ENCODE measurements at places on chromosomes 2 and 18. TPM values are rescaled to one million over a fixed set of nuclear protein-coding genes. Genes with fewer than 3 reads are reported as not detected.

- H3K27ac ChIP-seq: no peak overlapping the region
- H3K36me3 ChIP-seq: no peaks in the 10 kb centered on the region
- no peak overlapping the region for H3K4me3 ChIP-seq
- no peaks in the 10 kb centered on the region for H3K27me3 ChIP-seq
Observed at GRCh38 chr18:68387246-68387645, 327.7 kb downstream of the TMX3 start.

DNA sequence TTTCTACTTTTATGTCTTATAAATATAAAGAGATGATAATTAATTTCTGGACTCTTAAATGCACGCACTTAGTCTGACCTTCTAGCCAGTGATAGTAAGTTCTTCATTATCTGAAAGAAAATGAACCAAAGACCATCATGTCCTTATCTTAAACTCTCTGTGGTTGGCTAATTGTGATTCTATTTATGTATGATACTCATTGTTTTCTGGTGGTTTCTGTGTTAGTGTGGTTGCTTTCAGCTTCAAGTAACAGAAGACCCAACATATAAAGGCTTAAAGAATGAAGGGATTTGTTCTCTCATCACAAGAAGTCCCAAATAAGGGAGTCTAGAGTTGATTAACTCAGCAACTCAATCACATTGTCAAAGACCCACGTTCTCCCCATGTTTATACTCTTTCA is 225.2 kb upstream of the TANK start:
- no peak overlapping the region for H3K27ac ChIP-seq

DNA sequence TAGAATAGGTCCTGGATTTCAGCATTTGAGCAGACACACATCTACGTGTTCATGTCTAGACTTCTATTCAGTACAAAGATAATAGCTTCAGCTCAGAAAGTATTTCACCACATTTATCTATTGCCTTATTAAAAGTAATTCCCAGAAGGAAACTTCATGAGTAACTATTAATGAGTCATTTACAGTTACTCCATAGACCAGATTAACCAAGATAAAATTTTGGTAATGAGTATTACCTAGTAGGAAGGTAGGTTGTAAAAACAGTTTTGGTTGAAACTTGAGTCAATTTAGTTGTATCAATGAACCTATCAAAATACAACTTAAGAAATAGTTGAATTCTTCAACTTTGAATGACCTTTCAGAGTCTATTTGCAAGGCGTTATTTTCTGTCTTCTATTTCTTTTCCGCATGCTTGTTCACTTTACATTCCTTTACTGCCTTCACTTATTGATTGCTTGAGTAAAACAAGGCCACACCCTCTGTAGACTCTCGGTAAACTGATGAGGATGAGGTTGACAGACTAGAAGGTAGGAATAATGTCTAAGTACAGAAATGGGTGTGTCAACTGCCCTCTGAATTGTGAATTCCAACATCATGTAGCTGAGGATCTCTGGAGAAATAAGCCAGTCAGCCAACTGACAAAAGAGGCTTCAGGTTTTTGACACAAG is 1165.6 kb upstream of the ZEB2 start:
- no peak overlapping the region for H3K4me3 ChIP-seq
- no peak overlapping the region for H3K27ac ChIP-seq
- H3K36me3 ChIP-seq: no peaks in the 10 kb centered on the region
- DNase-seq: no peak
- no peaks in the 10 kb centered on the region for H3K4me1 ChIP-seq
- H3K27me3 ChIP-seq: no peaks in the 10 kb centered on the region

- peaks cover 4% of the 10 kb centered on the region for H3K4me1 ChIP-seq
- H3K4me3 ChIP-seq: no peak overlapping the region
- H3K27me3 ChIP-seq: peaks cover 10% of the 10 kb centered on the region
- H3K36me3 ChIP-seq: no peaks in the 10 kb centered on the region
- DNase-seq: peak; percentile 9
Observed at GRCh38 chr2:226701052-226701451, 98.6 kb downstream of the IRS1 start.

- H3K36me3 ChIP-seq: no peaks in the 10 kb centered on the region
- no peak overlapping the region for H3K4me3 ChIP-seq
- H3K27ac ChIP-seq: no peak overlapping the region
- no peaks in the 10 kb centered on the region for H3K27me3 ChIP-seq
Observed at GRCh38 chr2:216315802-216316603, 56.3 kb downstream of the MARCHF4 start.

DNA sequence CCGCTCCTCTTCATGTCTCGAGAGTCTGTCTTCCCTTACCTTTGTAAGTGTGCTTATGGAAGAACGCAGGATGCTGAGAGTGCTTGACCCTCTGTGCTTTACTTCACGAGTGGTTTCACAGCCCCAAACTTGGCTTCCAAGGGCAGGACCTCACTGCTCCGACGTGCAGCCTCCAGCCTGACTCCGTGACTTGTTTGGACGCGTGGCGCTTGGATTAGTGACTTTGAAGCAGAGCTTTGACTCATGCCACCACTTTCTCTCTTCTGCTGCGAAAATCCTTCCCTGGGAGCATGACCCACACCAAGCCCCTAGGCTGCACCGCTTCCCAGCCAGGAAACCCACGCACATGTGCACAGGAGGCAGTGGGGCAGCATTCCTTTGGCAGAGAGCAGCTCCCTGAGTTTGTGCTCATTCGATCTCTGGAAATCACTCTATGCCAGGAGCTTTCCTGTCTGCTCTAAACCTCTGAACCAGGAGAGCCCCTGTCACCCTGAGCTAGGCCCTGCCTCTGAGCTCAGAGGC is 207.8 kb upstream of the HS6ST1 start:
- peaks cover 2% of the 10 kb centered on the region for H3K27me3 ChIP-seq
- no peaks in the 10 kb centered on the region for H3K36me3 ChIP-seq
- no peak overlapping the region for H3K27ac ChIP-seq
- DNase-seq: no peak
- no peak overlapping the region for H3K4me3 ChIP-seq

GRCh38 chr2:80706951-80707350 is 402.4 kb upstream of the LRRTM1 start:
- H3K4me3 ChIP-seq: no peak overlapping the region
- H3K4me1 ChIP-seq: no peaks in the 10 kb centered on the region
- no peaks in the 10 kb centered on the region for H3K27me3 ChIP-seq
- DNase-seq: no peak

GRCh38 chr2:74908748-74909444 is 49.5 kb upstream of the POLE4 start:
- no peak overlapping the region for H3K4me3 ChIP-seq
- peaks cover 34% of the 10 kb centered on the region for H3K27me3 ChIP-seq
- peaks cover 7% of the 10 kb centered on the region for H3K4me1 ChIP-seq
- H3K27ac ChIP-seq: no peak overlapping the region

DNA sequence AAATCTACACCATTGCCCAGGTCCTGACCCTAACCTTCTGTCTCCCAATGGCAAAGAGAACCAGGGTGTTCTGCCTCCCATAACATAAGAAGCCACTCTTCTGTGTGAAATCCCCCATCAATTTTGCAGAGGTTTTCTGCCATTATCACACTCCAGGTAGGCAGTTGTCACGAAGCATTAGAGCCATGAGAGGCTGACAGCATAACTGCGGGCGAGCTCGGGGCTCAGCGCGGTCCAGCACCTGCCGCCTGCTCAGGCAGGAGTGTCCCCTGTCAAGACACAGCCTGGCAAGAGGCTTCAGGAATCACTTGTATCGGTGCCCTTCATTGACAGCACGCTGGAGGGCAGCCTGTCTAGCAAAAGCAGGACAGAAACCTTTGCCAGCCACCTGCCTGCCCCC is 251.2 kb downstream of the SATB2 start:
- DNase-seq: no peak
- H3K4me3 ChIP-seq: no peak overlapping the region
- no peaks in the 10 kb centered on the region for H3K36me3 ChIP-seq
- H3K4me1 ChIP-seq: no peaks in the 10 kb centered on the region
- H3K27me3 ChIP-seq: no peaks in the 10 kb centered on the region

DNA sequence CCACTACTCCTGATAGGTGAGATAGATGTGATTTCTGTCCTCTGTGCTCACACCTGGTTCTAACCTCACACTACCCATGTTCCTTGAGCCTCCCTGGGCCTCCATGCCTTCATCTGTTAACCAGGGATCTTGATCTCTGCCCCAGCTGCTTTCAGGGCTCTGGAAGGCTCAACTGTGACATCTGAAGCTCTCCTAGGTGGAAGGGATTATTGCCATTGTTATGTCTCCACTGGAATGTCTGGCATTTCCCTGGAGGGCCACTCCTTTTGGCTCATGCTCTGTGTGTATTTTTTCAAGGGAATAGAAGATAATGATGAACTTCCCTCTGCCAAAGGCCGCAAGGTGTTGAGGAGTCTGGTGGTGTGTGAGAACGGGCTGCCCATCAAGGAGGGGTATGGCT is 41.2 kb downstream of the PCARE start:
- peaks cover 6% of the 10 kb centered on the region for H3K4me1 ChIP-seq
- no peak overlapping the region for H3K4me3 ChIP-seq
- H3K27ac ChIP-seq: no peak overlapping the region
- H3K27me3 ChIP-seq: no peaks in the 10 kb centered on the region

DNA sequence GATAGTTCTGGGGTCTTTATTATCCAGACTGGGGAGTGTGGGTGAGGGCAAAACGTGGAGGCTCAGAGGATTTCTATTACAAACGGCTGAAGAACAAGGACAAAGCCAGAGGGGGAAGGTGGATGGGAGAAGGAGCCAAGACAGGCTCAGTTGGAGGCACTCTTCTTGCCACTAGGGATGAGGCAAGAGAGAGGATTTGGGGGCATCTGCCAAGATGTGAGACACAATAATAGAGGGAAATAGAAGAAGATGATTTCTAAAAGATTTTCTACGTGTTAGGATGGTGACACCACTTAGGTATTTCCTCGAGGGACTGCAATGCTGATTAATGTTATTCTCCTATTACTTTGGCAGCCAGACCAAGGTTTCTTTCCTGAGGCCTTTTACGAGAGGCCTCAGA is 71.8 kb downstream of the APOB start:
- H3K36me3 ChIP-seq: no peaks in the 10 kb centered on the region
- no peaks in the 10 kb centered on the region for H3K4me1 ChIP-seq
- H3K27ac ChIP-seq: no peak overlapping the region
- H3K4me3 ChIP-seq: no peak overlapping the region
- DNase-seq: no peak

DNA sequence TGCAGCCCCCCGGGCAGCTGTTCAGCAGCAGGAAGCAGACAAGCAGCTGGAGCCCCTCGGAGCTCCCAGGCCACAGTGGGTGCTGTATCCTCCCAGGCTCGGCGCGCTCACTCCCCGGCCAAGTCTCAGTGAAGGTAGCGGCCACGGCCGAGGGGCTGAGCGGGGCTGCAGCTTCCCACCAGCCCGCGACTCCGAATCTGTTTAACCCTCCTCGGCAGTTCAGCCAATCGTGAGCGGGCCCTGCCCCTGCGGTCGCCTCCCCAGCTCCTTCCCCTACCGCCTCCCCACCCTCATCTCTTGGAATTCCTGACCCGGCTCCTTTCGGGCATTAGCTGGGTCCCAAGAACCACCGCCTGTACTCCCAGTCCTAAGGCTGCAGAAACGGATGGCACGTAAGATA is at the start of gene RESP18:
RESP18 (minus strand) TSS at position 203 of the 400 bp plus-strand sequence.
- H3K36me3 ChIP-seq: peaks cover 3% of the 10 kb centered on the region
- H3K27ac ChIP-seq: no peak within 1 kb of the TSS
- no peaks in the 10 kb centered on the region for H3K4me1 ChIP-seq
- no peak within 1 kb of the TSS for H3K4me3 ChIP-seq

DNA sequence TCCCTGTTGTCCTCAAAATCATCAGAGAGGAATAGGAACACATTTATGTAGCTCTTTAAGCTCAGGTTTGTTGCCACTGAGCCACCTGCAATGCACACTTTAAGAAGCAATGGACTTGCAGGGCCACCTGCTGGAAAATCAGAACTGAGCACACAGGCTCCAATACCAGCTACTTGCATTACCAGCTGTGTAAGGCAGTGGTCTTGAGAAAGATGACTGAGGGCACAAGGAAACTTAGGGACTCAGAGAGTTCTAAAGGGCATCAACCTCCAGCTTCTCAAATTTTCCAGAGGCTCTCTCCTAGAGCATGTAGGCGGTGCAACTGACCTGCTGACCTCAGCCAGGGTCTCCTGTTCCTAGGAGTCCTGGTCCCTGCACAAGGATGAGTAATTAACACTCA is 2.5 kb upstream of the CNDP2 start:
- H3K4me3 ChIP-seq: no peak overlapping the region
- peaks cover 23% of the 10 kb centered on the region for H3K4me1 ChIP-seq
- H3K36me3 ChIP-seq: peaks cover 9% of the 10 kb centered on the region
- DNase-seq: peak; percentile 70

GRCh38 chr18:56831988-56832387 is 180.8 kb downstream of the WDR7 start:
- DNase-seq: no peak
- no peaks in the 10 kb centered on the region for H3K27me3 ChIP-seq
- H3K4me3 ChIP-seq: no peak overlapping the region

- H3K27ac ChIP-seq: no peak overlapping the region
- no peaks in the 10 kb centered on the region for H3K36me3 ChIP-seq
- no peaks in the 10 kb centered on the region for H3K27me3 ChIP-seq
- DNase-seq: peak; percentile 19
Observed at GRCh38 chr2:112640800-112641675, 4.7 kb upstream of the SLC20A1 start.

- no peak overlapping the region for H3K4me3 ChIP-seq
- no peaks in the 10 kb centered on the region for H3K4me1 ChIP-seq
- no peak for DNase-seq
- H3K27ac ChIP-seq: no peak overlapping the region
- no peaks in the 10 kb centered on the region for H3K27me3 ChIP-seq
Observed at GRCh38 chr18:31426871-31427406, 20.6 kb upstream of the DSG3 start.

The C2orf15 gene
- 1.4 TPM for total RNA-seq

The C2orf78 gene
- total RNA-seq: not detected

The PLCD4 gene
- total RNA-seq: 0.49 TPM

The PTPRM gene
- 2.1 TPM for total RNA-seq

The COPS7B gene
- total RNA-seq: 53.6 TPM

The GRP gene
- total RNA-seq: not detected

The PLA2R1 gene
- not detected for total RNA-seq

The CROCC2 gene
- not detected for total RNA-seq

The ASTL gene
- 1.8 TPM for total RNA-seq

The POTEI gene
- not detected for total RNA-seq

The STON1 gene
- 0.74 TPM for total RNA-seq

The GPR155 gene
- total RNA-seq: 13.3 TPM

The ELOA2 gene
- total RNA-seq: not detected

Measured in activated CD8-positive, alpha-beta T cell treated with anti-CD3 and anti-CD28 coated beads for 36 hours (primary cell).